ENCODE measurements at places on chromosomes 1 and 21.

DNA sequence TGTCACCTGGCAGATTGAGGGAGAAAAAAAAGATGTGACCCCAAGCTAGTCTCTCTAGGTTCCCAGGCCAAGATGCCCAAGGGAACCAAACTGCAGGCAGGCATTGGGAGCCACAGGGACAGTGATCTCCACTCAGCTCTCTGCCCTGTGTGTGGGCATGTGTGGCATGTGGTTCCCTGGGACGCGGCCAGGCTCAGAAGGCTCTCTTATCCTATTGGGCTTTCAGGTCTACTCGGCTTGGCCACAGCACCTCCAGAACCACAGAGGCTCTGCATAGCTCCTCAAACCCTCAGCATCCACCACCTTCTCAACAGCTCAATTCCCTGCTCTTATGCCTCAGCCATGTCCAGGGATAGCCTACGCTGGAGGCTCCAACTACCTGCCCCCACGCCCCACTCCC is 22.0 kb downstream of the IQGAP3 start:
- DNase-seq = no peak

- no peak for DNase-seq
These were observed 24.6 kb upstream of the ENAH start for GRCh38 chr1:225677350-225678124.

GRCh38 chr1:174999936-175000696 is at the start of gene CACYBP:
CACYBP (plus strand) TSS chr1:174999947; CDS start chr1:175000181, 234 bp downstream.
- DNase-seq = no peak

- no peak for DNase-seq
These were observed 43.0 kb downstream of the ATF3 start for GRCh38 chr1:212651521-212651920.

- no peak for DNase-seq
These were observed 1.7 kb downstream of the CD244 start for GRCh38 chr1:160860840-160861505.

- no peak for DNase-seq
These were observed 16.3 kb downstream of the URB2 start for GRCh38 chr1:229642376-229642775.

GRCh38 chr21:45175326-45176095 is 101.1 kb downstream of the ADARB1 start:
- no peak for DNase-seq

Measured in suppressor macrophage treated with lipopolysaccharide for 1 hour (primary cell).